ENCODE measurements at places on chromosomes 3 and 15.

GRCh38 chr15:41870689-41871081, 23.2 kb downstream of the SPTBN5 start:
- DNase-seq, result no peak

GRCh38 chr15:87038404-87038803, 958.7 kb downstream of the AGBL1 start:
- no peak for DNase-seq

DNA sequence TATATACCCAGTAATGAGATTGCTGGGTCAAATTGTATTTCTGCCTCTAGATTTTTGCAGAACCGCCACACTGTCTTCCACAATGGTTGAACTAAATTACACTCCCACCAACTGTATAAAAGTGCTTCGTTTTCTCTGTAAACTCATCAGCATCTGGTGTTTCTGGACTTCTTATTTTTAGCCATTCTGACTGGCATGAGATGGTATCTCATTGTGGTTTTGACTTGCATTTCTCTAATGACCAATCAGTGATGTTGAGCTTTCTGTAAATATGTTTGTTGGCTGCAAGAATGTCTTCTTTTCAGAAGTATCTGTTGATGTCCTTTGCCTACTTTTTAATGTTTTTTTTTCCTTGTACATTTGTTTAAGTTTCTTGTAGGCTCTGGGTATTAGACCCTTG, 182.9 kb upstream of the TRIM42 start:
- no peak for DNase-seq

GRCh38 chr15:50813865-50814264, 48.4 kb upstream of the SPPL2A start:
- no peak for DNase-seq

DNA sequence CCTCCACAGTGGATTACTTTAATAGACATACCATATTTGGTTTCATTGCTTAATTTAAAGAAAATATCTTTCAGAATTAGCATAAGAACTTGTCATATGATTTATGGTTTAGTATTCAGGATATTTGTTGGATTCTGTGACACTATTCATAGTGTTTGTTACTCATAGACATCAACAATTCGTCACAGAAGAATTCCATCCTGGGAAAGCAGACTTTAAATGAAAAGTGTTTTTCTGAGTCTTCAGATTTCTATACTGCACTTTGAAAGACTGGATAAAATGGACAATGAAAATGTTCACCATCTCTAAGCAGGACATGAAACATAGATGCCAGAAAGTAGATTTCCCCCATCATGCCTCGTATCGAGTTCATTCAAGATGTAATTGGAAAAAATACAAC, 435.6 kb upstream of the ONECUT1 start:
- DNase-seq, result no peak

GRCh38 chr15:76285241-76285825, 25.9 kb downstream of the ETFA start:
- DNase-seq, result peak; percentile 32

GRCh38 chr3:159252772-159253384, 451.0 kb downstream of the MFSD1 start:
- DNase-seq, result peak; percentile 58

- no peak for DNase-seq
Measured at GRCh38 chr15:56608993-56609392, 124.3 kb downstream of the ZNF280D start.

DNA sequence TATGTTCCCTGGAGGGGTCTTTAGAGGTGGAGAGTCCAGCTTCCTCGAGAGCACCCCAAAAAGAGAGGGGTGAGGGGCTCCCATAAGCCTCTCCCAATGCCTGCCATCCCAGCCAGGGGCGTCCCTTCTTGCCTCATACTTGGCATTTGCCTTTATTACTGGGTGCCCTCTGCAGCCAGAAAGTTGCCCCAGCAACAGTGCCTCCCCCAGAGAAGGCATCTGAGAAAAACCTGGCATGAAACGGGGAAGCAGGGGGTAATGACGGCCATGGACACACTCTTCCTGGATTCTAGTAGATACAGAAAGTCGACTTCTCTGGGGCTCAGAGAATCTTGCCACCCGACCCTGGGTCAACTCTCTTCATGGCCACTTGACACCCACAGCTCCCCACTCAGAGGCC, 90.1 kb downstream of the PCSK6 start:
- DNase-seq, result no peak

- DNase-seq, result no peak
Measured at GRCh38 chr3:67635806-67636205, 18.6 kb downstream of the SUCLG2 start.

DNA sequence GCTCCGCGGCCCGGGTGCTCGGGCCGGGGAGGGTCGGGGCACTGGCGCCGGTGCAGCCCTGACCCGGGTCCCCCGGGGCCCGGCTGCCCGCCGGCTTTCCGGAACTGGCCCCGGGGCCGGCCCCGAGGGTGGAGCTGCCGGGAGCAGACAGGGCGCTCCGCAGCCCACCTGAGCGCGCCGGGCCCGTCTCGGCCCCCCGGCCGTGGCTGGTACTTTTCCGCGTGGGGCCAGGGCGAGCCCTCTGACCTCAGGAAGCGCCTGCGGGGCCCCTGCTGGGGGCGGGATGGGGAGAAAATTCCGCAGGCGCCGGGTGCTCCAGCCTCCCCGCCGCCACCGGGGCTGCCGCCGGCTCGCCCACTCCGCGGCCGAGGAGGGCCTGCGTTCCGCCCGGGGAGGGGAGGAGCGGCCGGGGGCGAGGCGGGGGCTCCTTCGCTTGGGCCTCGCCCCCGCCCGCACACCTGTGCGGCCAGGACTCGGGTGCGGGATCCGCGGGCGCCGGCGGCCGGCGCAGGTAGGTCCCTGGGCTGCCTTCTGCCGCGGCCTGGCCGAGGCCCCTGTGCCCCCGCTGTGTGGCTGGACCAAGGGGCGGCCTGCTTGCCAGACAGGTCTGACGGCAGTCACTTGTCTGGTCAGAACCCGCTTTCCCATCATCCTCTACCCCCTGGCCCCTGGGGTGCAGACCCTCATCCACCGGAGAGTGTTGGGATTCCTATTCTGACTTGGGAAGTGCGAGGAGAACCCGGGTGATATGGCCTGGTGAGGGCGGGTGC, 3.5 kb downstream of the FURIN start:
- peak; percentile 44 for DNase-seq

- no peak for DNase-seq
Measured at GRCh38 chr3:71986606-71987005, 201.7 kb upstream of the PROK2 start.

GRCh38 chr15:72168131-72168807, 29.3 kb downstream of the GRAMD2A start:
- DNase-seq, result no peak

DNA sequence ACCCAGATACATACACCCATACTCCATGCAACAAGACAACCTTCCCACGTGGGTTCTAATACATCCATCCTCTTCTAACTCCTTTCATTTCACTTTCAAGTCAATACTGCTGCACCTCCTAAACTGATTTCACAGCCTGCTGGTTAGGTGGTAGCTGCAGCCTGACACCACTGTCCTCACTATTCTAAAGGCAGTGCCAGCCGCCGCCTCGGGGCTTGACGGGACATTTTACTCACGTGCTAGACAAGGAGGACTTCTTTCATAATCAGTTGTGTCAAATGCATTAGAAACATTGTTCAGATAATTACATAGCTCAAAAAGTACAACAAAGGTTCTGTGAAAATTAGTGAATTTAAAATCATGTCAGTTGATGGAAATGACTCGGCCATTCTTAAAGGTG, 6.3 kb downstream of the UROC1 start:
- no peak for DNase-seq

- no peak for DNase-seq
Measured at GRCh38 chr15:31212326-31213080, 111.0 kb upstream of the TRPM1 start.

DNA sequence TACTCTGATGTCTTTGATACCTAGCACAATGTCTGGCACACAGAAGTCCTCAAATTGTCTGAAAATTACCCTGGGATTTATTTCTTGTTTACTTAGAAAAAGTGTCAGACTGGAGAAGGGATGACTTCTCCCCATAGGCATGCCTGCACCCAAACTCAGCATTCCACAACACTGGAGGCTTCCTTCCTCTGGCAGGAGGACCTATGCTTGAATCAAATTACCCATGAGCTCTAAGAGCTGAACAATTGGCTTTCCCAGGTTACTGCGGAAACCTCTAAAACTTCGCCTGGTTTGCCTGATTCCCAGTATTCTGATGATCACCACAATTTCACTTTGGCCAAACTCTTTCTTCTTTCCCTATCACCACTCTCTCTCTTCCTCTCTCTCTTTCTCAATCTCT, 217.4 kb downstream of the DIPK2A start:
- DNase-seq, result no peak

- no peak for DNase-seq
Measured at GRCh38 chr3:71858503-71859122, 73.7 kb upstream of the PROK2 start.

GRCh38 chr15:29207758-29208108, 61.9 kb downstream of the NSMCE3 start:
- no peak for DNase-seq

DNA sequence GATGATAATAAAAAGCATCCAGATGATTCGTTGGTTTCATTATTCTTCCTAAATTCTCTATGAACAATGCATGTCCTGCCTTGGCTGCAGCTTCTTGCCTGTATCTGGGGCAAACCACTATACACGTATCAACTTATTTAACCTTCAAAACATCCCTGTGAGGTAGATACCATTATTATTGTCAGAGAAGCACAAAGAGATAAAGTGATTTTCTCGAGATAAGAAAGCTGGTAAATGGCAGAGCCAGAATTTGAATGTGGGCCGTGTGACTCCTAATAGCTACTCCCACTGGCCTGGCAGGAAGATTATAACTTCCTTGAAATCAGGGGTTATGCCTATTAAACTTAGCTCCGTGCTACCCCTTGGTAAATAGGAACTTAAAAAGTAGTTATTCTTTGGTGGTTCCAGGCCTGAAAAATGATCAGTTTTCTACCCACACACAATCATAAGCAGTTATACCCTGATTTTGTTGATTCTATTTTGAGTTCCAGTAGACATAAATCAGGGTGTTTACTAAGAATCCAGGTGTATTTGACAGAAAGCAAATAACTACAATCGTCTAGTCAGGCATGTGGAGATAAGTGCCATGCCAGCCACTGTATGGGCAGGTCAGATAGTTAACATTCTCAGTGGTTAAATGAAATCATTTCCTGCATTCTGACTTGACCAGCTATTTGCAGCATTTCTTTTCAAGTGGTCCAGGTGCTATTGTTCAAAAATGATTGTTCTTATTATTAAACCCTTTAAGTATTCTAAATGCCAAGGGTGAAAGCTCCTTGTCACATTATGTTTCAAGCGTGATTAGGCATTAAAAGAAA, 99.2 kb upstream of the LRRN1 start:
- DNase-seq, result peak; percentile 22
